ENCODE measurements at places on chromosomes 1 and 21. TPM values are rescaled to one million over a fixed set of nuclear protein-coding genes. Genes with fewer than 3 reads are reported as not detected.

- DNase-seq: no peak
These were observed 638.0 kb downstream of the KCNT2 start for GRCh38 chr1:195970209-195970608.

GRCh38 chr1:45503462-45504360, 3.6 kb downstream of the MMACHC start:
- no peak for DNase-seq

- peak; percentile 31 for DNase-seq
These were observed 32.1 kb upstream of the PLA2G5 start for GRCh38 chr1:20037877-20038276.

- DNase-seq: no peak
These were observed 9.5 kb upstream of the ZBTB18 start for GRCh38 chr1:244041466-244042120.

DNA sequence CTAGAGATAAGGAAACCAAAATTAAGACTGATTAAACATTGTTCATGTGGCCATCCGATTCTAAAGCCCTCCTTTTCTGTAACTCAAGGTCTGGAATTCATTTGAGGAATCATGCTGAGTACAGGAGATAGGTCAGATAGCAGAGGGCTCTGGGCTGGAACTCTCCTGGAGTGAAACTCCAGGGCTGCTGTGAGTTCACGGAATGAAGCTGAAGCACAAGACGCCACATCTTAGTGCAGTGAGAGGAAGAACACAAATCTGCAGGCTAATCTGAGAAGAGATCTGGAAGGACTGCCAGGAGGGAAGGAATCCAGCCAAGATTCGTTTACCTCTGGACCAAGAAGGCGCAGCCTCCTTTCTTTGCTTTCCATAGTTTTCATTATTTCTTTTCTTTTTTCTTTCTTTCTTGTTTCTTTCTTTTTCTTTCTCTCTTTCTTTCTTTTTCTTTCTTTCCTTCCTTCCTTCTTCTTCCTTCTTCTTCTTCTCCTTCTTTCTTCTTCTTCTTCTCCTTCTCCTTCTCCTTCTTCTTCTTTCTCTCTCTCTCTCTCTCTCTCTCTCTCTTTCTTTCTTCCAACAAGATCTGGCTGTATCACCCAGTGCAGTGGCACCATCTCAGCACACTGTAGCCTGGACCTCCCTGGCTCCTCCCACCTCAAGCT, 74.8 kb upstream of the ATP1B1 start:
- no peak for DNase-seq

- no peak for DNase-seq
These were observed 1.0 kb upstream of the PRMT2 start for GRCh38 chr21:46634427-46634826.

- peak; percentile 57 for DNase-seq
These were observed 506 bp downstream of the SSX2IP start for GRCh38 chr1:84689514-84690396.

DNA sequence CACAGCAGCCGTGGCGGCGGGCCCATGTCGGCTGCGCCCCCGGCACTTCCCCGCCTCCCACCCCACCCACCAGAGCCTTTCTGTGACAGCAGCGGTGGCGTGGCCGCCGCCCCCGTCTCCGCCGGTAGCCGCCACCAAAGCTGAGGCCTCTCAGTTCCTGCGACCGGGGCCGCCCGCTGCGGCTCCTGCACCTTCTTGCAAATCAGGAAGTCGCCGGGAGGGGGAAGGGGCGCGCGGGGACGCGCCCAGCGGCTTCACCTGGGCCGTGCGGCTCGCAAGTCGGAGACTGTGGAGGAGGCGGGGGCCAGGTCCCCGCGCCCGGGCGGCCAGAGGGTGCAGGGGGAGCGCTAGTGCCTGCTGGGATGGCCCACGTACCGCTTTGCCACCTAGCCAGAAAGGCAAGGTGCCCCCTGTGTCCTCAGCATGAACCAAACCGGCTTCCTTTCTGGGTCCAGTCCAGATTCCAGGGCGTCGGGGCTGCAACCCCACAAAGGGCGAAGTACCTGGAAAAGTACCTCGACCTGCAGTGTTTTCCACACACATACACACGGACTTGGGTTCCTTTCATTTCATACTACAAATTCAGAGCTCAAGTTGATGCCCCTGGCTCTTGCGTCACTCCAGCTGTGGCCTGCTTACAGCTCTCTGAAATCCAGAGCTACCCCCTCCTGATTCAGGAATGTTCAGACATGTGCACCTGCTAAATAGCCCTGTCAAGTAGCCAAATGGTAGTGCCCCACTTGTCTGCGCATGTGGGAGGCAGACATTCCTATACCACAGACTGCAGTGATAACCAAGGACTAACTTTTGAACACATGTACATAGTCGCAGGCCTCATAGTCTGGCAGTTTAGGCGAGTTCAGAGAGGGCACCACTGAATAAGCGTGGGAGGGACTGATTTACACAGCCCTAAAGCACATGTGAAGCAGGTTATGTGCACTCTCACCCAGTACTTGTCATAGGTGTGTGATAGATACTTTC, at the start of gene DENND1B:
Gene DENND1B (minus strand): TSS at position 199 of the 981 bp plus-strand sequence. CDS start 325 bp downstream, outside the sequence.
- DNase-seq: peak; percentile 90

DNA sequence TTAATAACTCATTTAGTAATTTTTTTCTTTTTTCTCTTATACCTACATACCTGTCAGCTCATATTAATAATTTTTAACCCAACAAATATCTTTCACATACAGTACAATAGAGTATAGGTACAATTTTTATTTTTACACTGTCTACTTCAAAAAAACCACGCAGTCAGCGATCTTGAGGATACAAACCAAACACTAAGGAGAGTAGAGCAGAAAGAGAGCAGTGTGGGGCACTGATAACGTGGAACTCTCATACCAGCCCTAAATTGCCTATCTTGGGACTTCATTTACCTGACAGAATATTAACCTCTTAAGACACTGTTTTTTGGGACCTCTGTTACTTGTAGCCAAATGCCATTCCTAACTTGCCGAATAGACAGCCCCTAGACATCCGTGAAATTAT, 5.5 kb downstream of the TRMT1L start:
- no peak for DNase-seq

- no peak for DNase-seq
These were observed 143.3 kb downstream of the DYRK1A start for GRCh38 chr21:37509802-37510393.

DNA sequence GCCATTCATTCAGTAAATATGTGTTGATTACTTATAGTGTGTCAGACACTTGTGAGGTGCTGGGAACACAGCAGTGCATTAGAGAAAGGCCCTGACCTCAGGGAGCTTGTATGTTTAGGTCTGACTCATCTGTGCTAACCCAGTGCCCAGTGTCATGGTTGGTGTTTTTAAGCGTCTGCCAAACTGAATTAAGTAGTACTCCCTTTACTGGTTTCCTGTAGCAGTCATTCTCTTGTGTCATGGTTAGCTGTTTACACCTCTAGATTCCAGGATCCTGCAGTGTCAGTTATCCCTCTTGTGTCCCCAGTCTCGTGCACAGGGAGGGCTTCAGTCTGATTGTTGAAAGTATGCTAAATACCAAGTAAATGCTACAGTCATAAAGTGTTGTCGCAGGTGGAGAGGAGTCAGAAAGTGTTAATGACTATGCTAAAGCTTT, 14.2 kb downstream of the UCK2 start:
- DNase-seq: no peak

- DNase-seq: no peak
These were observed 615 bp downstream of the CLIC4 start for GRCh38 chr1:24745711-24746413.

DNA sequence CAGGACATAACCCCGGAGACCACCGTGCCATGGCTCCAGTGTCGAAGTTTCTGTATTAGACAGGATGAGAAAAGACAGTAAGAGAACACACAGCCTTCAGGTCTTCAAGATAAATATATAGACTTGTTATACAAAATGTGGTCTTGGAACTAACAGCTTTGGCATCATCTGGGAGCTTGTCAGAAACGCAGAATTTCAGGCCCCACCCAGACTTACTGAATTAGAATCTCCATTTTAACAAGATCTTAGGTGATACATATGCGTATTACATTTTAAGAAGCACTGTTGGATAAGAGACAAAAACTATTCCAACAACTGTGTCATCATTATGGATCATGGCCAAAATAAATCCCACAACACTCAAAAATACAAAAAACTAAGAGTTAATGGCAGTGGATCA, 239.3 kb downstream of the ASTN1 start:
- DNase-seq: no peak

Gene PADI2
- total RNA-seq: not detected

Gene IVNS1ABP
- total RNA-seq: 234 TPM

Gene CLCC1
- total RNA-seq: 13.7 TPM

Gene NTMT2
- total RNA-seq: not detected

Gene ASCL5
- total RNA-seq: not detected

Gene RXRG
- not detected for total RNA-seq

Gene KCNT2
- not detected for total RNA-seq

Gene LCE1E
- not detected for total RNA-seq

Gene FGR
- 0.08 TPM for total RNA-seq

Gene MMEL1
- 3.7 TPM for total RNA-seq

All from activated CD8-positive, alpha-beta T cell treated with anti-CD3 and anti-CD28 coated beads, Interleukin-2, amount 10 ng/mL, durations not matched to agents 7 days and 5 days (primary cell).